Stimulated activated CD8-positive, alpha-beta memory T cell treated with anti-CD3 and anti-CD28 coated beads, Interleukin-2, amount 100 ng/mL, for 1 hour (primary cell): ENCODE measurements at places on chromosomes 13 and 19.

DNA sequence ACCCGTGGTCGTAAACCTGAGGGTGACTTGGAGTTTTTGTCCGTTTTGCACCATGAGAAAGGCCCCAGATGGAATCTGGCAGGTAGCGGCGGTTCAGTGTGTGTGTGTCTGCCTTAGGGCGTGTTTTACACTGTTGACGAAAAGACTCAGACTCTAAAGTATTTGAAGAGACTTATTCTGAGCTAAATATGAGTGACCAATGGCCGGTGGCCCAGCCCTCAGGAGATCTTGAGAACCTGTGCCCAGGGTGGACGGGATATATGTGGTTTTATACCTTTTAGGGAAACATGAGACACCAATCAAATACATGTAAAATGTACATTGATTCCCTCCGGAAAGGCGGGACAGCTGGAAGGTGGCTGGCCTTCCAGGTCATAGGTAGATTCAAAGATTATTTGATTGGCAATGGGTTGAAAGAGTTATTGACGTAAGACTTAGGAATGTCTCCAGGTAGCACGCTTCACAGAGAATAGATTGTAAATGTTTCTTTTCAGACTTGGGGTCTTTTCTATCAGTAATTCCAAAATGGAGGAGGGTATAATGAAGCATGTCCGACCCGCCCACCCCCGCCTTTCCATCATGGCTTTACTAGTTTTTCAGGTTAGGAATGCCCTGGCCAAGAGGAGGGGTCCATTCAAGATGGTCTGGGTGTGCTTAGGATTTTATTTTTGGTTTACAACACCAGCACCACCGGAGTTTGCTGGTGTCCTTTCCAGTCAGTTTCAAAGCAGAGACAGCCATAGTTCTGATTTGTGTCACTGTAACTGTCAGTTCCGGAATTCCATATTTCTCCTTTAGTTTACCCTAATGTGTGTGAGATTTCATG lies 1.0 kb upstream of the ZNF529 start:
- no peak for DNase-seq

- no peak for DNase-seq
Observed at GRCh38 chr13:102325321-102325720, 76.5 kb downstream of the FGF14 start.

DNA sequence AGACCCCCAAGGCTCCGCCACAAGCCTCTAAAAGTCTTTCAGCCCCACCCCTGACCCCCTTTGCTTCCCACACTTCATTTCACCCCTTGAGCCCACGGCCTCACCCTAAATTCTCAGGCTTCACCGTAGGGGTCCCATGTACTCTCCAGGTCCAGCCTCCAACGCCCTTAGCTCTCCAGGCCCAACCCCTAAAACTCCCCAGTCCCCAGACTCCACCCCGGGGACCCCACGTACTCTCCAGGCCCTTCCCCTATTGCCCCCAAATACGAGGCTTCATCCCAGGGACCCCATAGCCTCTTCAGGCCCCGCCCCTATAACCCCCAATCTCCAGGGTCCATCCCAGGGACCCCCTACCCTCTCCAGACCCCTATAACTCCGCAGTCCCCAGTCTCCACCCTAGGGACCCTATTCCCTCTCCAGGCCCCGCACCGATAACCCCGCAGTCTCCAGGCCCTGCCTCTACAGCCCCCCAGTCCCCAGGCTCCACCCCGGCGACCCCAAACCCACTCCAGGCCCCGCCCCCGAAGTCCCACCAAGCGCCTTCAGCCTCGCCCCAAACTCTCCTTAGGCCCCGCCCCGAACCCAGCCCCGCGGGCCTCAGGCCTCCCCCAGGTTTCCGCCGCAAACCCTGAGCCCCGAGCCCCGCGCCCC lies 619 bp downstream of the MED16 start:
- no peak for DNase-seq

- DNase-seq, result no peak
Observed at GRCh38 chr13:69654392-69654791, 453.2 kb upstream of the ATXN8OS start.

DNA sequence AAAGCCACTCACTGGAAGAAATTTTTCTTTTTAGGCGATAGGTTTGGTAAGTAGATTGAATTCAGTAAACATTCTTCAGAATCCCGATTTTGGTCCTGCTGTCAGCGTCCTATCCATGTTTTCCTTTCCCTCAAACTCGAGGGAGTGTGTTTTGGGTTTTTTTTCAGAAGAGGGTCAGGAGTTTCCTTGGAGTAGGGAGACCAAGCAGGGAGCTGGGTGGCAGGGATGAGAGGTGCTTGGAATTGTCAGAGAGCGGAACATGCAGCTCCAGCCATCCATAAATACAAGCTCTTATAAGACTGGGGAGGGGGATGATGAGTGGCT lies 1.6 kb upstream of the PCDH8 start:
- DNase-seq, result no peak

DNA sequence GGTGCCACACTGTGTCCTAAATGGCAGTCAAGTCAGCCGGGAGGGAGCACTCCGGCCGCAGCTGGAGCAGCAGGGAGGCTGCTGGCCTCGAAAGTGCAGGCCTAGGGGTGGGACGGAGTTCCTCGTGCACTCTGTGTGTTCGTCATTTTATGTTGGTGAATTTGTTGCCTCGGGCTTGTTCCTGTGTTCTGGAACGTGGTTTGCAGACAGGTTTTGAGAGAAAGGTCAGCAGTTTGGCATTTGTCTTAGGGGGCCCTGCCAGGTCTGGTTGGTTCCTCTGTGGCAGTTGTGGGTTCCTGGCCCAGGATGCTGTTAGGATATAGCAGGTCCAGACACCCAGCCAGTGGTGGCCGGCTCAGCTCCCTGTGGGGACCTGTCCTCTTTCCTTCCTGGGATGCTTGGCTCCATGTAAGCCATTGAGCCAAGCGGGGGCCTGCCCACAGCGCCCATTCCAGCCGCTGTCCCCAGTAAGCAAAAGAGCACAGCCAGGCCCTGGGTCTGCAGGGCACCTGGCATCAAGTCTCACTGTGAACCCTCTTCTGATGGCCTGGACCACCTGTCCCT lies 30.0 kb downstream of the MPHOSPH8 start:
- DNase-seq, result no peak

GRCh38 chr13:59332966-59333365 lies 830.8 kb downstream of the DIAPH3 start:
- no peak for DNase-seq

DNA sequence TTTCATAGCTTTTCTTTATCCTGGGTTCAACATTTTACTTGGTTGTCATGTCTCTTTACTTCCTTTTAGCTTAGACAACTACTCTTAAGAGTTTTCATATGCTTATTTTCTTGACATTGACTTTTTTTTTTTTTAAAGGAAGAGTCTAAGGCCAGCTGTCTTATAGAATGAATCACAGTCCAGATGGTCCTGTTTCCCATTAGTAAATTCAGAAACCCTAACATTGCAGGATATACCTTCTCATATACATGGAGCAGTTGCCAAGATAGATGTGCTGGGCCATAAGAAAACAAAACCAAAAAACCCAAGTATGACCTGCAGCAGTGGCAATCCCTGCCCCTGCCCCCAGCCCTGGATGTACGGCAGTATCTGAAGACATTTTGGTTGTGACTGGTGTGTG lies 72.8 kb downstream of the COG3 start:
- DNase-seq, result no peak

DNA sequence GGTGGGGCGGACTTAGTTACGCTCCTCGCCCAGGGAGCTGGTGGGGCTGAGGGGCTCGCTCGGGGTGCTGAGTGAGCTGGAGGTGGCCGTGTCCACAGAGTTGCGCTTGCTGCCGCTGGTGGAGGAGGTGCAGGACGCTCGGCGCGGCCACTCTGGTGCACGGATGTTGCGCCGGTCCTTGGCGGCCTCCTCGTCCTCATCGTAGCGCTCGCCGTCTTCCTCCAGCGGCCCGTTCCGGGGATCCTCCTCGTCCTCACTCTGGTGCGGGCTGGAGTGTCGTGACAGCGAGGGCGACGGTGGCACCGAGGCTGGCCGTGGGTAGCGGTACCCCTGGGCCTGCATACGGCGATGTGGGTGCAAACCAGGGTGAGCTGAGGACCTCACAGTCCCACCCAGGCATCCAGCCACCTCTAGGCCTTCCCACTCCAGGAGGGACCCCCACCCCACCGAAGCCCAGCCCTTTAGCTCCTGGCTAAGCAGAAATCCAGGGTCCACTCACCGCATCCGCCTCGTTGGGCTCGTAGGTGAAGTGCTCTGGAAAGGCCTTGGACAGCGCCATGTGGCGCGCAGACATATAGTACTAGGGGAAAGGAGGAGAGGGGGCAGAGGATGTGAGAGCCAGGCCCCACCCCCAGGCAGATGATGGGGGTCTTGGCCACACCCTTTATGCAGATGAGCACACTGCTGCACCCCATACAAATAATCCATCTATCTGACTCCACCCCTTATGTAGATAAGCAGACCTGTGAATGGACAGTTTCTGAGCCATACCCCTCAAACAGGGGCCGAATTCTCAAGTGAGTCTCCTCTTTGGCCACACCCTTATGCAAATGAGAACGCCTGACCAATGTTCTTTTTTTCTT lies 4.4 kb downstream of the FTL start:
- DNase-seq, result no peak

DNA sequence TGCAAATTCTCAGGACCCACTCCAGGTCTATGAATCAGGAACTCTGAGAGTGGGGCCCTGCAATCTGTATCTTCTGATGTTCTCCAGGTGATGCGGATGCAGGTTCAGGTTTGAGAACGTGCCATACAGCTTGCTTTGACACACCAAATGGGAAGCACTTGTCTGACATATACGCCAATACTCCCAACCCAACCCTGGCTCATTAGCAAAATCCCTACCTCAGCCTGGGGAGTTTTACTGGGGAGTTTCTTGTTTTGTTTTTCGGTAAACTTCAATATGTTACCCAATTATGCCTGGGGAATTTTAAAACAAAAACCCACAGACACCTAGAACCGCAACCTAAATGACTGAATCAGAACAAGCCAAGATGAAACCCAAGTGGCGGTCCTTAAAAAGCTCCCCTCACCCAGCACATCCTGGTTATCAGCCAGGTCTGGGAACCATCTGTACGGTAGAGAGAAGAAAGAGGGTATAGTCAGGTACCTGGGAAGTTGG lies 41.2 kb downstream of the ABCC4 start:
- no peak for DNase-seq

- no peak for DNase-seq
Observed at GRCh38 chr13:25180775-25181537, 8.9 kb upstream of the AMER2 start.

GRCh38 chr13:51222686-51223559 lies 725 bp downstream of the FAM124A start:
- DNase-seq, result no peak

DNA sequence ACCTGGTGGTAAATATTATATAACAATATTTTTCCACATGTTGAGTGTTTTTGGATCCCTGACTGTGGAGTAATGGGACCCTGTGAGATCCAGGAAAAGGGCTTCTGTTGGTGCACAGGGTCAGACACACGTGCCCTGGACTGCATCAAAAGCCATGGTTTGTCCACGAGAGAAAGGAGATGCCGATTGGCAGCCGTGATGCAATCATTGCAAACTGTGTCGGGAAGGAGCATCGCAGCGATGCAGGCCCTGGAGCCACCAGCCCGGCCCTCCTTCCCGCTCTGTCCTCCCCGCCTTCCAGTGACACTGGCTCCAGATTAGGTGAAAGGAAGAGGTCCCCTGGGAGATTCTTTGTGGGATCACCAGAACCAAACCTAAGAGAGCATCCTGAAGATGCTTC lies 9.1 kb downstream of the COL4A2 start:
- DNase-seq, result no peak

DNA sequence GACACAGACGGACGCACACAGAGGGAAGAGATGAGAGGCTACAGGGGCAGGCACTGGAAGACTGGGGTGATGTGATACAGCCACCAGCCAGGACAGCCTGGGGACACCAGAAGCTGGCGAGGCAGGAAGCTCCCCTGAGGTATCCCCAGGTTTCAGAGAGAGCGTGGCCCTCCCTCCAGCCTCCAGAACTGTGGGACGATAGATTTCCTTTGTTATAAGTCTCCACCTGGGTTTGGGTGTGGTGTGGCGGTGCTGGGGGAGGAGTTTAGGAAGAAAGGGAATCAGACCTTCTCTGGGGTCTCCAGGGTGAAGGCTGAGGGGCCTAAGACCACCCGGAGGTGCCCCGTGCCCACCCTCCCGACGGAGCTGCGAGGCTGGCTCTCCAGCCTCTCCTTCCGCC lies 2.7 kb upstream of the ASPDH start:
- no peak for DNase-seq

DNA sequence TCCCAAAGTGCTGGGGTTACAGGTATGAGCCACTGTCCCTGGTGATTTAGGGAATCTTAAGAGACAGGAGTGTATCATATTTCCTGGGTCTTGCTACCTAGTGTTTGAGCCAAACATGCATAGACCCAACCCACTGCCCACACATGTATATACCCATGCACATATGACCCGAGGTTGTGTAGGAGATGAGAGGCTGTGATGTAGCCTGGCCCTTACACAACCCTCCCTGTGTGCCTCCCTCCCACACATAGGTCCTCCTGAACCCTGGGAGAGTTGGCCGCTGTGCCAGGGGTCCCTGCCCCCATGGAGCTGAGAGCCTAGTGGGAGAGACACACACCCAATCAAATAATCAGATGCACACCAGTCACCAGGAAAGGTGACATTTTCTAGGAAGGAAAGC lies 365.9 kb downstream of the ZNF536 start:
- DNase-seq, result no peak

DNA sequence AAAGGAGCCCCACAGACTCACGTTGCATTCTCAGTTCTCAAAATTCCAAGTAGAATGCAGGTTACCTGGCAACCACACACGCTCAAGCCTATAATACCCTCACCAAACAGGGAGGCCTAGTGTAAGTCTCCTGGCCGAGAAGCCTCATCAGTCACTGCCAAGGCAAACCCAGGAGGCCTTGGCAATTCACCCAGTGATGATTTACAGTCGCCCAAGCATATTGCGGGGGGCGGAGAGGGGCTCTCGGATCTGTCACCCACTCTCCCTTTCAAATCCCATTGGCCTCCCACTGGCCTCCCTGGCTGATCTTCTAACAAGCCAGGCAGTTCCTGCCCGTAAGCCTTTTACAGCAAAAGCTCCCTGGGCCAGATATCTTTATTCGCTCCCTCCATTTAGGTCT lies 1.1 kb downstream of the AKAP8L start:
- no peak for DNase-seq
